Right renal pelvis (tissue), 4 donors: ENCODE measurements at places on chromosomes 12 and 14. TPM values are rescaled to one million over a fixed set of nuclear protein-coding genes. Genes with fewer than 3 reads are reported as not detected.

Gene NEUROD4
- not detected for polyA plus RNA-seq

DNA sequence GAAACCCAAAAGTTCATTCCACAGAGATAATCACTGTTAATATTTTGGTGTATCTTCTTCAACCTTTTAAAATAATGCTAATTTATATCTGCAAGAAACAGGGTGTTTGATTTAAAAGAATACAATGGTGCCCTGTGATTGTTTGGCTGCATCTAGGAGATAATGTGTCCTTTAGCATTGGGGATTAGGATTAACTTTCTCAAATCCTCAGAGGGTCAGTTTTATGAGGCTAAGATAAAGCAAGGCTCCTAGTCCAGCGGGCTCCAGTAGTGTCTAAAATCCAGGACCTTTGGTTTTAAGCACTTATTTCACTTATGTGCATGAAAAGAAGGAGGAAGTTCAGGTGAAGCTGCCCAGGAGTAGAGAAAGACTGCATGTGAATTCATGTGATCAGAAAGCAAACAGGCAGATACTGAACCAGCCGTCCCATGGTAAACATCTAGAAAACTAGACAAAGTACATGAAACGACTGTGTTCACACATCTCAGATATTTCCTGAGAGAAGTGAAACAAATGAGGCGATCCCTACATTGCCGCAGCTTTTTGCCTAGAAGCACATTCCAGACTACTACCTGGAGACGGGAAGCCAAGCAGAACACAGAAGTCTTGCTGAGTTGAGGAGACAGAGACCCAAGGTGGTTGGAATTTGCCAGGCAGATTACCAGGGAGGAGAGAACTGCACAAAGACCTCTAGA, 129.1 kb upstream of the MAX start:
- no peak for DNase-seq

Gene RNASE7
- polyA plus RNA-seq, result 0.91 TPM

GRCh38 chr14:81727218-81727617, 193.6 kb upstream of the SEL1L start:
- DNase-seq, result peak; percentile 41

DNA sequence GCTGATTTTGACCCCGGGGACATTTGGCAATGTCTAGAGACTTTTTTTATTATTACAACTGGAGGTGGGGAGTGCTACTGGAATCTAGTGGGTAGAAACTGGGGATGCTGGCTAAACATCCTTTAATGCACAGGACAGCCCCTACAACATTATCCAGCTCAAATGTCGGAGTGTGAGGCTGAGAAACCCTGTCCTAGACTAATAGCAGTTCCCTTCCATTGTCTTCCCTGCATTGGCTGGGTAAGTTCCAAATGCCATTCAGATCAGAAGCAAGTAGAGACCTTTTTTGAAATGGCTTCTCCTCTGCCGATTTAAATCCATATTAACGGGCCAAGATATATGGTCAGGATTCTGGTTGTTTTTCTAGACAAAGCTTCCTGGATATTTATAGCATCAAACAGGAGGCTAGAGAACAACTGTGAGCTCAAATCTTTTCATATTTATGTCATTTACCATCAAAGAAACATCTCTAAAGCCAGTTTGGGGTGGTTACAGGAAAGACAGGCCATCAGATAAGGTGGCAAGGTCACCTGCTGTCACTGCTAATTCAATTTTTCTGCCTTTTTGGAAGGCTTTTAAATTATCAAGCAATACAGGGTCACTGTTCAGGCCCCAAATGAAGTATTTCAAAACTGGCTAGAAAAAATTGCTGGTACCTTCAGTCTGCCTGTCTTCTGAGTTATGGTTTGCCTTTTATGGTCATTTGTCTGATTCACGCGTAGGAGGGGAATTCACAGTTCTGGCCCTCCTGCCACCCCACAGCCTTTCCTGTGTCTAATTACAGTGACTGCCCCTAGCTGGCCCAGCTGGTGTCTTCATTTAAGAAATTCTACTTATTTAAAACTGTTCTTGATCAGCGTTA, 20.1 kb upstream of the AKAP5 start:
- no peak for DNase-seq

Gene DTX1
- polyA plus RNA-seq, result 11.1 TPM

Gene CCDC63
- polyA plus RNA-seq, result not detected

DNA sequence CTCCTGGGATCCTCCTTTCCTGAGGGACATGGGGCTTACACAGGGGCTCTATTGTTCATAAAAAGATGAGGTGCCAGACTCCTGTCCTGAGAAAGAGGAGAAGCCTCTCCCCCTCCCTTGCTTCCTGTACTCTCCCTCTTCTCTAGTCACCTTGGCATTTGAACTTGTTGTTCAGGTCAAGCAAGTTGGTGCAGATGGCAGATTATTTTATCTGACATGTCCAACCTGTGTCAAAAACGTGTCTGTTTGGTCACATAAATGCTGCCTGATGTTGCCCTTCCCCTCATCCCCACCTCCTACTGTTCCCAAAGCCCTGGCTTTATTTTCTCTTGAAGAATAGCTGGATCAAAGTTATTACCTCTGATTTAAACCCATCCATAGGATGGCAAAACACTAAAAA, 154.8 kb downstream of the TMX1 start:
- no peak for DNase-seq

GRCh38 chr12:121494093-121494787, 86.6 kb downstream of the KDM2B start:
- DNase-seq, result no peak

Gene GPATCH2L
- polyA plus RNA-seq, result 37.0 TPM

Gene ATP23
- polyA plus RNA-seq, result 11.5 TPM

DNA sequence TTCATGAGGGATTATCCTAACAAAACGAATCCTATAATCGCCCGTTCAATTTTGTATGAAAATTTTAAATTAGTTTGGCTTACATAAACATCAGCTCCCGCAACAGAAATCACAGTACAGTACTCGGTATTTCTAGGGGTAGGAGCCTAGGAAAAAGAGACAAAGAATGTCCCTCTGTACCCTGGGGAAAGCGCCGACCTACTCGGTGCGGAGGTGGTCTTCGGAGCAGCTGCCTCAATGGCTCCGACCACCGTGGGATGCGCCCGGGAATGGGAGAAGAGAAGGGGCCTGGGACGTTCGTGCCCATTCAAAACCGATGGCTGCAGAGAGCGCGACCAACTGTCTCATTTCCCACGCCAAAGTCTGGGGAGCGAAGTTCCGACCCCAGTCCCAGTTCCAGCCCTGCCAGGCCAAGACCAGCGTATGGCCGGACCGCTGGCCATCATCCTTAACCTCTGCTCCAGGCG, 618 bp downstream of the GNPNAT1 start:
- DNase-seq, result peak; percentile 30

GRCh38 chr14:77208291-77208978, 26.8 kb downstream of the TMEM63C start:
- DNase-seq, result peak; percentile 79

DNA sequence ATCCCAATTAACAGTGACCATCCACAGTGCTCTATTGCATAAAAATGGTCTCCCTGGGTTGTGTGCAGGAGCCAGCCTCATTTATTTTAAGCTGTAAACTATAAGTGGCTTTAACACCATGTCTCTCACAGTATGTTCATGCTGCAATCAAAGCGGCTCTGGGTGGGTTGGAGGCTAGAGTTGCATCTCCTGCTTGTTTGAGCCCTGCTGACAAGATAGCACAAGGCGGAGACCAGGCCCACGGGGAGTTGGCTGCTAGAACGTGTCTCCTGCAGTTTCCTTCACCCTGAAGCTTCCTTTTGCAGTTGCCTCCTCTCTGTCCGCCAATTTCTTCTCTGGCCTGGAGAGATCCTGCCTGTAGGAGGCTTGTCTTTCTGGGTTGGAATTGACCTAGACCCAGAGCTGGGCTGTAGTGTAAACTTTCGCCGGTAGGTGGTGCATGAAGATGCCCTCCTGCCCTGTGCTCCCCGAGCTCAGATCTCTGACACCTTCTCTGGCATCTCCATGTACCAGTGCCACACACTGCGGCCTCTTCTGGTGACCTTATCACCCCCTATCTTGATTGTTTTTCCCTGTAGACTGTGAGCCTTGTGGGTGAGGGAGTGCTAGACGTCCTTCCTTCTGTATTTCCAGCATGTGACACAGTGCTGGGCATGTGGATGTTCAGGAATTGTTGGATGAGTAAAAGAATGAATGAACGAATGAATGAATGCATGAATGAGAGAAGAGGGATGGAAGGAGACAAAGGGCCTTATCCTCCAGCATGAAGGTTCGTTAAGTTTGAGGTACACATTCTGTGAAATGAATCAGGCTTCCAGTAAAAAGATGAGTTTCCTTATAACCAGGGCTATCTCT, 10.4 kb downstream of the OTUB2 start:
- no peak for DNase-seq

Gene C12orf42
- 0.15 TPM for polyA plus RNA-seq

GRCh38 chr12:96501133-96501761, 11.9 kb downstream of the CFAP54 start:
- DNase-seq, result no peak

DNA sequence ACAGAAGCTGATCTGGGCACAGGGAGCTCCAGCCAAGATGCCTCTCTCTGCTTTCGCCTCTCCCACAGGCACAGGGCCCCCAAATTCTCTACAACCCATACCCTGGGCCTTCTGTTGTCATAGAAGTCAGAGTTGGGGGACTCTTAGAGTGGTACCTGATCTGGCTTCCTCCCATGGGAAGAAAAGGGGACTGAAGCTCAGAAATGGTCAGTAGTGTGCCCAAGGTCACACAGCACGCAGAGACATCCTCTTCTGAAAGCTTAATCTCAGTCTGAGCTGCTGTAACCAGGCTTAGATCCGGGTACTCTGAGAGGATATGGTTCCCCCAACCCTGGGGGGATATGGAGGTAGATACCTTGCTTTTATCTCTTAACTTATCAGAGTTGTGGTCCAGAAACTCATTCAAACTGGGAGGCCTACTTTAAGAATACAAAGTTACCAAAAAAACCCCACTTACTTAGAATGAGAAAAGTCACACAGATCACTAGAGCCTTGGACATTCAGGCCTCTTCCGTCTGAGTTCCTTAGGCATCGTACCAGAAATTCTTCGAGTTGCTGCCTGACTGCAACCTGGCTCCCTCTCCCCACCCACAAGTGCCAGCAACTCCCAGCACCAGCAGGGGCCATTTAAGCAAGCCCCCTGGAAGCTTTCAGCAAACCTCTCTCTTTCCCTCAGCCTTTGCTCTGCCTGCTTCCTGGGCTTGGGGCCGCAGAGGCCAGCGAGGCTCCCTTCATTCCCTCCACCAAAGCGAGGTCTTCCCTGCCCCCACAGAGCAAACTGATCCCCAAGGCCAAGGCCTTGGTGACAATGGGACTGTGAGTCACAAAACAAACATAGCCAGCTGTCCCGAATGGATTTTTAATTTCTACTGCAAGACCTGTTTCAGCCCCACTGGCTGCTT, 13.9 kb downstream of the KRT7 start:
- no peak for DNase-seq

Gene HOXC12
- polyA plus RNA-seq, result not detected

GRCh38 chr12:41942354-41942753, 202.3 kb downstream of the GXYLT1 start:
- DNase-seq, result no peak

Gene MAP3K9
- 4.0 TPM for polyA plus RNA-seq

Gene CATSPERB
- 0.87 TPM for polyA plus RNA-seq

Gene DAO
- polyA plus RNA-seq, result 2.2 TPM

- DNase-seq, result no peak
These were observed 3.8 kb downstream of the MYF5 start for GRCh38 chr12:80720516-80720915.

DNA sequence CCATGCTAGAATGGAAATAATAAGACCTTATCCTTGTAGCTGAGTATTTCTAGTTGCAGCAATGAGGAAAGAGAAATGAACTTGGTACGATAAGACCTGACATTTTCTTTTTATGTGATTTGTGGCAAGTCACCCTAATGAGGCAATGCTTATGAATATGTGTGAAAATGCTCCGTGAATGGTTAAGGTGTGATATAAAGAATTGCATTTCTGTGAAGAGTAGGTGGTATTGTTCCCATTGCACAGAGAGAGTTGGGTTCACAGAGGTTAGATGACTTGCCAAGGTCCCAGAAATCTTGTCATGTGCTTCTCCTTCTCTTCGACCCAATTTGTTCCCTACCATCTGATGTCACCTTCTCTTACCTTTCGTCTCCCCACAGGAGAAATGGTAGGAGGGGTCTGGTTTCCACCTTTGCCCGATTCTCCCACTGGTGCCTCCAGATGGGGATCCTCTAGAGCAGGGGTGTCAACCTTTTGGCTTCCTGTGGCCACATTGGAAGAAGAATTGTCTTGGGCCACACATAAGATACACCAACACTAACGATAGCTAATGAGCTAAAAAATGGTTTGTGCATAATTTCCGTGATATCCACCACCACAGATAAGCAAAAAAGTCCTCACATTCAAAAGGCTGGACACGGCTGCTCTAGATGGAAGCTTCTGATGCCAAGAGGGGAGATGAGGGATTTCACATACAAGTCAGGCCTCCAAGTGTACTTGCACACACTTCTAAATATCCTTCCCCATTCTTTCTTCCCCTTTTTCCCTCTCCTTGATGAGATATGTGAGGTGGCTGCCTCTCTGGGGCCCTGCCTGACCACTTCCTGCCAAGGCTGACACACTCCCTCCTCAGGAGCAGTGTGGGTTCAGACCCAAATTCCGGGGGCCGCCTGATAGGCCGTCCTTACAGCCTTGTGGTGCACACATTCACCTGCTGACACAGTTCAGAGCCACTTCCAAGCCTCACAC, 96.1 kb downstream of the PLXNC1 start:
- no peak for DNase-seq

- DNase-seq, result no peak
These were observed 93.7 kb downstream of the SPTSSA start for GRCh38 chr14:34368115-34368970.

GRCh38 chr14:95953111-95953724, 76.6 kb downstream of the TUNAR start:
- peak; percentile 37 for DNase-seq

Gene UNC79
- 0.84 TPM for polyA plus RNA-seq

- DNase-seq, result no peak
These were observed 45.7 kb upstream of the CLMN start for GRCh38 chr14:95365401-95365800.

DNA sequence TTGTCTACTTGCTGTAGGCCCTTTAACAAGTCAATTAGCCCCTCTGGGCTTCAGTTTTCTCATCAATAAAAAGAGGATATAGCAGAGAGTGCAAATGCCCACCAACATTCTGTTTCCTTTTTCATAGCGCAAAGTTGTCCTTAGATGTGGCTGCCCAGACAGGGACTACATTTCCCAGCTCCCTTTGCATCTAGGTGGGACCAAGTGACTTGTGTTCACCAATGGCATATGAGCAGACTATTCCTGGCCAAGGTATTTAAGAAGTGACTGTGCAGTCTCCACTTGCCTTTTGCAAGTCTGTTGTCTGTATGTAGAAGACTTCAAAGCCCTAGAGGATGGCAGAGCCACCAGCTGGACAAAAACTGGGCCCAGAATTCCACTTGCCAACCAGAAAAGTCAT, 59.7 kb downstream of the DAO start:
- DNase-seq, result no peak
